Effector memory CD4-positive, alpha-beta T cell (primary cell): ENCODE measurements at places on chromosomes 11 and 22.
A peak's percentile ranks its signal among the peaks of the same experiment; 100 is the strongest.

DNA sequence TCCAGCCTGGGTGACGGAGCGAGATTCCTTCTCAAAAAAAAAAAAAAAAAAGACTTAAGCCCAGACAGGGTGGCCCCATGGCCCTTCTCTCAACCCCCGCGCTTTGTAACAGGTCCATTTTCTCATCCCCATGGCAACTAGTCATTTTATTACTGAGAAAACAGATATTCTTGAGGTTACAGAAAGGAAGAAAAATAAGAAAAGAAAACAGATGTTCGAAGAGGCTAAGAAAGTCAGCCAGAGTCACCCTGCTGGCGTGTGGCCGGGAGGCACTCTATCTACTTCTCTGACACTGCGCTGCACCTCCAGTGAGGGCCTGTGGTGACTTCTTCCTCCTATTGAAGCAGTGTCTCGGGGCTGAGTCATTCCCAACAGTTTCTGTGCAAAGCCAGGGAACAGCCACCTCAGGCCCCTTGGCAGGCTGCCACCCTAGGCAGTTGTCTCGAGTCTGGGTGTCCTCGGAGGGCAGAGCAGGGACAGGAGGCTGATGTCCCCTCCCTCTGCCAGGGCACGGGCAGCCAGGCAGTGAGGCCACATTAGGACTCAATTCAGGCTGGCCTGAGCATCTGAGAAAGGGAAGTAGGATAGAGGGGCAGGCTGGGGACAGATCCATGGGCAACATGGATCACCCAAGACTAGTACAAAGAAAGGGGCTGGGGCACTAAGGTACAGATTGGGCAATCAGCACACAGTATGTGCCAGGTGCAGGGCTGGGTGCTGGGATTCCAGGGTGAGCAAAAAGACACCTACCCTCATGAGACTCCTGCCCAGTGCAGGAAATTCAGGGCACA is 16.4 kb upstream of the SYVN1 start:
- no peak for DNase-seq

GRCh38 chr22:20456064-20456721 is 18.6 kb upstream of the SCARF2 start:
- DNase-seq, result peak; percentile 49

DNA sequence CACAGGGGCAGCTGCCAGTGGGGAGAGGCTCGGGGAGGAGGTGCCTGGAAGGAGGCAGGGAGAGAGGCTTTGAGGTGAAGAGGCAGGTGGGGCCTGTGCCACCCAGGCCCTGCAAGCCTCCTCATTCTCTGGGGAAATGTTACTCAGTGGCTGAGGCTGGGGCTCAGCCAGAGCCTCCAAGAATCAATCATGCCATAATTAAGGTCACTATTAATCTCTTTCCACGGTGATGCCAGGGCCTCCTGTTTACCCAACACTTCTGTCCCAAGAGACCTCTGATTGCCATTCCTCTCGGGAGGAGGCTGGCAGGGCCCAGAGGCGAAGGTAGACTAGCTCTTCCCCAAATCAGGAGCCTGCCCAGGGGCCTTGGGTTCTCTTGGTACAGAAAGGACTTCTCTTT is 38.4 kb downstream of the GDPD5 start:
- no peak for DNase-seq

DNA sequence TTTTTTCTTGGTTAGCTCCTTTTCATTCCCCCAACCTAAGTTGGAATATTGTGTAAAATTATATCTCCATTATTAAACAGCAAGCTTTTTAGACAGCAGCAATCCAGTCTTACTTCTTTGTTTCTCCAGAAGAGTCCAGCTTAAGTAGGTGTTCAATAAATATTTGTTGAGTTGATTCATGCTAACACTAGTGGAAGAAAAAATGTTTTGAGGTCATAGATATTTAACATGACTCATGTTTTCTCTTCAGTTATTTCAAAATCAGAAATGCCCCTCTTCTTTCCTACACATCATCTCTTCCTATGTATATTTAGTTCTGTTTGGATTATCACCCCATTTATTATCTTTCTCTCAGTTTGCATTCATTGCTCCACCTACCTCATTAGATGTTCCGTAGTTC is 20.3 kb downstream of the CCDC83 start:
- no peak for DNase-seq

- DNase-seq, result no peak
These were observed 33.4 kb downstream of the ARHGAP1 start for GRCh38 chr11:46667043-46667481.

GRCh38 chr22:20558534-20558933 is 51.1 kb downstream of the MED15 start:
- no peak for DNase-seq

DNA sequence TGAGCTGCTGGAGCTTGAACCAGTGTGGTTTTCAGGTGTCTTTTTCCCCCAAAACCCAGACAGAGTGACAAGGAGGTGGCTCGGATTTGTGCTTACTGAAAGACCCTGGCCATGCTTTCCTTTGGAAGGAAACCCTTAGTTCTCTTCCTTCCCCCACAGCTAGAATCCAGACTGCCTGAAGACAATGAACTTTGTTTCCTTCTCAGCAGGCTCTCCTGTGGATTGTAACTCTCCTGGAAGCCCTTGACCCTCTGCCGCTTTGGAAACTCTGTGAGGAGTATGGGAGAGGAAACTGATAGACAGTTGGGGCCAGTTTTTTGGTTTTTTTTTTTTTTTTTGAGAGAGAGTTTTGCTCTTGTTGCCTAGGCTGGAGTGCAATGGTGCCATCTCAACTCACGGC is 62.1 kb upstream of the SESN3 start:
- DNase-seq, result no peak

- no peak for DNase-seq
These were observed 74.6 kb downstream of the MYO18B start for GRCh38 chr22:25816522-25817059.

DNA sequence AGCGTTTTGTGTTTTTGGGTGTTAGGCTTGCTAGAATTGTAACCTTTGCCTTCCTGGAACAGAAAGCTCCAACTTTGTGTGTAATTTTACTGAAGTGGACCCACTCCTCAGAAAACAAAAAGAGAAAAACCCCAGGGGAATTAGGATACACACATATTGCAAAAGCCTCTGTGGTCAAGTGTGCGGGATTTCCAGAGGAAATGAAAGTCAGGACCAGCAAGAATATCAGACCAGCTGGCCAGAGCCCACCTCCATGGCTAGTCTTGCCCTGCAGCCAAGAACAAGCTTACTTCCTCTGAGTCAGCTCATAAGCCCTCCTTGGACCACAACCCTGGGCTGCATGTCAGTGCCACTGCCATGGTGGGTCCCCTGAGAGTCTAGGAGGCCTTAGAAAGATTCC is 37.0 kb upstream of the FTH1 start:
- DNase-seq, result no peak

GRCh38 chr22:40157330-40157945 is 20.3 kb upstream of the TNRC6B start:
- DNase-seq, result no peak

DNA sequence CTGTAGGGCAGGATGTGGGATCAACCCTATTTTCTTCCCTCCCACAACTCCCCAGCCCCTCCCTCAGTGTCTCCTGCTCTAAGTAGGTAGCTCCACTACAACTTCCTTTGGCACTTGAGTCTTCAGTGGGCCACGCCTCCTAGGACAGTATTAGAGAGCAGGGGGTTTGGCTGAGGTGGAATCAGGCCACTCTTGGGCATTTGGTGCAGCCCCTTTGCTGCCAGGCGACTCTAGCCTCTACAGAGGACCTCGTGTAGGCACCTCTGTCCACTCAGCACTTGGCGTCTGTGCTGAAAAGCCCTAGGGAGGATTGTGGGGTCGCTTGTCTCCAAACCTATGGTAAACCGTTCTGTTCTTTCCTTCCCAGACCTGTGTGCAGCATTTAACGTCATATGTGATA is 2.7 kb downstream of the FADD start:
- no peak for DNase-seq

GRCh38 chr11:87889126-87889525 is 286.1 kb downstream of the RAB38 start:
- DNase-seq, result no peak

- DNase-seq, result no peak
These were observed 141.7 kb upstream of the GRIA4 start for GRCh38 chr11:105468154-105468553.

DNA sequence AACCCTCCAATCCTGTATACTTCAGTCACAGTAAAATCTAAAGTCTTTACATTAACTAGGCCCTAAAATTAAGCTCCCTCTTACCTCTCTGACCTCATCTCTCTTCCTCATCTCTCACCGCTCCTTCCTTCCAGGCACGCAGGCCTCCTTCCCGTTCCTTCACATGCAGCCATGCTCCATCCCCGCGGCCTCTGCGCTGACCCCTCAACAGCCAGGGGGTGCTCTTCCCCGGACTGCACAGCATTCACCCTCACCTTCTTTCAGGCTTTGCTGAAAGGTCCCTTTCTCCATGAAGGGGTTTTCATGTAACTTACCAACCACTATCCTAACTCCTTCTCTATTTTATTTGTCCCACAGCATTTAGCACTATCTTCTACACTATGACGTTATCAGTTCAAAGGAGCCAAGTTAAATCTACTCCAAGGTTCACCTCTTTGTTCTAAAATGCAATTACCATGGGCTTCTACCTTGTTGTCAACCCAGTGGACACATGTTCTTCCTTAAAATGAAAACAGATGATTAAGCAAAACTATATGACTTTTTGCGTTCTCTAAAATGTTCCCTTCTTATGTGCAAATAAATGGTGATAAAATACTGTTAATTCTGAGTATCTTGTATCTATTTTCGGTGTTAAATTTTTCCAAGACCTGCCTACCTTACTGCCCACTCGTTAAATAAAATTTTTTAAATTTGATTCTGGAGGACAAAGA is 57.8 kb upstream of the APOA1 start:
- no peak for DNase-seq

GRCh38 chr11:69115586-69116560 is 39.9 kb upstream of the SMIM38 start:
- no peak for DNase-seq

- DNase-seq, result no peak
These were observed 8.7 kb upstream of the C1QTNF6 start for GRCh38 chr22:37196539-37197450.

DNA sequence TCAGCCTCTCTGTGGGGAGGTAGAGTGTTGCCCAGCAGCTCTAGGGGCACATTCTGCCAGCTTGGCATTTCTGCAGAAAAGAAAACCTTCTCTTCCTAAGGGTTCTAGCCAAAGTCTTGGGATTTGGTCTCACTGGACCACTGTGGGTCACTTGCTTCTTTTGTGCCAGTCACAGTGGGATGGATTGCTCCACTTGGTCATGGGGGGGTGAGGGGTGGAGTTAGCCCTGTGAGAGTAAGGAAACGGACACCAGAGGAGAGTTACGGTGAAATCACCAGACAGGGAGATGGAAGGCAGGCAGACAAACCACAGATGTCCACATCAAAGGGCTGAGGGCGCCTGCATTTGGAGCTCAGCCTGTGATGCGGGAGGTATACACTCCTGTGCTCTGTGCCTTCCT is 10.8 kb downstream of the SGSM1 start:
- no peak for DNase-seq

- no peak for DNase-seq
These were observed 882.7 kb downstream of the BRD1 start for GRCh38 chr22:48944751-48945620.

GRCh38 chr11:3219281-3219892 is 774 bp upstream of the MRGPRG start:
- no peak for DNase-seq

- no peak for DNase-seq
These were observed 14.9 kb downstream of the DCPS start for GRCh38 chr11:126318574-126319373.

DNA sequence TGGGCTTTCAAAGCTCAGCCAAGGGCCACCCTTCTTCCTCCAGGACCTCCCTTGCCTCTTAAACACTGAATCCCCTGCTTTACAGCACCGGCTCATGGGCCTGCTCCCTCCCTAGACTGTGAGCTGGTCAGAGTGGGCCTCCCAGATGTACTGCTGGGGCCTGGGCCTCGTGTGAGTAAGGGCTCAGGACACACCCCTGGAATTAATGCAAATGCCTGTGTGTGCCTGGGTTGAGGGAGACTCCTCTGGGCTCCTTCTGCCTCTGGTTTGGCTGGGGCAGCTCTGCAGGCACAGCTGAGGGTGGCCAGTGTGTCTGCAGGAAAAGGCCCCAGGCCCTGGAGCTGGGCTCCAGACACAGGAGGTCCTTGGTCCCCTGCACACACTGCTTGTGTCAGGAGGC is 24.2 kb downstream of the ALX4 start:
- DNase-seq, result no peak

DNA sequence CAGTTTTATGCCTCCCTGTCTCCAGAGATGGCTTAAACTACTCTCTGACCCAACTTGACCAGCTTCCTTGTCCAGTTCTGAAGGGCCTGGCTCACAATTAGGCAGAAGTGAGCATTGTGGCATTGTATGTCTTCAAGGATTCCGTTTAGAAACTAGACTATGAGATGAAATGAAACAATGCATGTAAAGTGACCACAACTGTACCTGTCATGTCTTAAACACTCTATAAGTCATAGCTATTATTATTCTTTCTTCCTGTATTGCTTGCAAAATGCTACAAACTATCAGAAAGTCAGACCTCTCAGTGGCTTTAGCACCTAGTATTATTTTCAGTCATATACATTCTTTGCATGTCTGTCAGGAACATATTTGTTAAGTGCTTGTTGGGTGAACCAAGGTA is 127.9 kb upstream of the MTMR2 start:
- DNase-seq, result no peak

- DNase-seq, result no peak
These were observed 64.7 kb upstream of the RRAS2 start for GRCh38 chr11:14423633-14424032.

DNA sequence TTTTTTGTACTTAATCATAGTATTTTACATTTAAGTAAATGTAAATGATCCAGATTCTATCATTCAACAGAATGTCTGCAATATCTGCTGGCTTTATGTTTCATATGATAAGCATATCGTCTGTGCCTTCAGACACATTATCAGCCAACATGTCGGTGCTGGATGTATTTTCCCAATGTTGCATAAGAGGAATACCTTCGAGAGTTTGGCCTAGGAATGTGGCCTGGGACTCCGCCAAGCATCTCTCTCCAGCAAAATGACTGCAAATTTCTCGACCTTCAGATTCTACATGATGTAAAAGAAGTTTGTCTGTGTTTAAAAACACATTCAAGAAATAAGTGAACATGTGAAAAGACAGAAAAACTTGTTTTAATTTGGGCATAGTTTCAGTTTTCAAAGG is 6.9 kb downstream of the BDNF start:
- no peak for DNase-seq

- no peak for DNase-seq
These were observed 9.8 kb downstream of the IL17REL start for GRCh38 chr22:50002791-50003190.

GRCh38 chr11:33435216-33435615 is 178.0 kb downstream of the HIPK3 start:
- DNase-seq, result no peak
